ENCODE measurements at places on chromosomes 4 and X. TPM values are rescaled to one million over a fixed set of nuclear protein-coding genes. Genes with fewer than 3 reads are reported as not detected.

Gene NUDT6
- total RNA-seq: 7.4 TPM

Gene LANCL3
- 0.51 TPM for total RNA-seq

Gene LDB2
- 258 TPM for total RNA-seq

Gene SULT1B1
- 12.6 TPM for total RNA-seq

Gene STBD1
- 1.0 TPM for total RNA-seq

Gene SLC34A2
- total RNA-seq: 0.34 TPM

Gene NUDT10
- total RNA-seq: 0.09 TPM

Gene DNAAF6
- total RNA-seq: not detected

Gene STK32B
- total RNA-seq: 24.2 TPM

Gene LRP2BP
- 0.34 TPM for total RNA-seq
